NCI-H1048 (cell line): ENCODE measurements at places on chromosomes 12 and 14.

- DNase-seq, result no peak
Observed at GRCh38 chr14:30550335-30550734, 8.6 kb upstream of the G2E3 start.

GRCh38 chr14:102757646-102758045, 19.6 kb upstream of the TRAF3 start:
- no peak for DNase-seq

DNA sequence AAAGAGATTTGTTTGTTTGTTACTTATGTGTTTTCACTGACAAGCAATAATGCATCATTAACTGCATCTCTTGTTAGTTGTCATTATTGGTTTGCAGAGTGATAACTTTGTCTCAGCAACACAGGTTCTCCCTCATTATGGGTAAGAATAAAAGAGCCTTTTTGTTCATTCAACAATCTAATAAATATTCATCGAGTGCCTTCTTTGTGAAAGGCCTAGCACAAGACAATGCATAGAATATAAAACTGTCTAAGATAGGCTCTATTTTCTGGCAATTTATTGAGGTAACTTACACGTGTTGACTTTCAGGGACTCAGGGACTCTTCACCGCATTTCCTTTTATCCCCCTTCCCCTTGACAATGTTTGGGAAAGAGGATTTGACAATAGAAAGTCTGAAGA, 95.5 kb upstream of the KRR1 start:
- no peak for DNase-seq

DNA sequence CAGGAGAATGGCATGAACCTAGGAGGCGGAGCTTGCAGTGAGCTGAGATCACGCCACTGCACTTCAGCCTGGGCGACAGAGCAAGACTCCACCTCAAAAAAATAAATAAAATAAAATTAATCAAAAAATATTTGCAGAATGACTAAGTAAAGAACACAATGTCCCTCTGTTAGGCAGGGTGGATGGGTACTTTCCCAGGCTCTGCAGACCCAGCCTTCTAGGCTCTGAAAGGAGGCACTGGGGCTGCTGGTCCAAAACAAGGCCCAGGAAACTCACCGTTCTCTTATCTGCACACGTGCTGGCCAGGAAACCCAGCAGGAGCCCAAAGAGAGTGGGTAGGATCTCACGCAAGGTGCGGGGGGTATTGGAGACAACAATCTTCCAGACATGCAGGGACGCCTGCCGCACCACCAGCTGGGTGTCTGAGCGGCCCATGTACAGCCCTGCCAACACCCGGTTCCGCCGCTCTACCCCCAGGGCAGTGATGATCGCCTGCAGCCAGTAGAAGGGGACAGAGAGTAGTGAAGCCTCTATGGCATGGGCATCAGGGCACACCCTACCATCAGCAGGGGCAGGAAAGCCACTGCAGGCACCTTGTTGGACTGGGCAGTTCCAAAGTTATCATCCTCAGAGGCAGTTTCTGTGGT, 25.8 kb upstream of the RAB35 start:
- no peak for DNase-seq

GRCh38 chr14:32779840-32780239, 158.8 kb upstream of the NPAS3 start:
- DNase-seq, result no peak

DNA sequence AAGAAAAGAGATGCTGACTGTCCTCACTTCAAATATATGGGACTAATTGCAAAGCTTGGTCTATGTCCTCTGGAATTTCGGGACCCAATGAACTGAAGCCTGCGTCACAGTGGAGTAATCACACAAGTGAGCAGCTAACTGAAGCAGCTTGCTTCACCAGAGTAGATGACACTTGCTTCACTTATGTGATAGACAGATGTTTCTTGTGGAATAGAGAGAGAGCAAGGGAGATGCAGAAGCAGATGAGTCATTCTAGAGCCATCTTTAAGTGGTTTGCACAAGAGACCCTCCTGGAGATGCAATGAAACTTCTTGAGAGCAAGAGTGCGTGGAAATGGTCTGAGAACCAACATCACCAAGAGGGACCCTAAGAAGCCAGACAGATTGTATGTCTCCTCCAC, 1537.1 kb upstream of the FLRT2 start:
- DNase-seq, result no peak
